ENCODE measurements at places on chromosomes 7 and 10. TPM values are rescaled to one million over a fixed set of nuclear protein-coding genes. Genes with fewer than 3 reads are reported as not detected.

DNA sequence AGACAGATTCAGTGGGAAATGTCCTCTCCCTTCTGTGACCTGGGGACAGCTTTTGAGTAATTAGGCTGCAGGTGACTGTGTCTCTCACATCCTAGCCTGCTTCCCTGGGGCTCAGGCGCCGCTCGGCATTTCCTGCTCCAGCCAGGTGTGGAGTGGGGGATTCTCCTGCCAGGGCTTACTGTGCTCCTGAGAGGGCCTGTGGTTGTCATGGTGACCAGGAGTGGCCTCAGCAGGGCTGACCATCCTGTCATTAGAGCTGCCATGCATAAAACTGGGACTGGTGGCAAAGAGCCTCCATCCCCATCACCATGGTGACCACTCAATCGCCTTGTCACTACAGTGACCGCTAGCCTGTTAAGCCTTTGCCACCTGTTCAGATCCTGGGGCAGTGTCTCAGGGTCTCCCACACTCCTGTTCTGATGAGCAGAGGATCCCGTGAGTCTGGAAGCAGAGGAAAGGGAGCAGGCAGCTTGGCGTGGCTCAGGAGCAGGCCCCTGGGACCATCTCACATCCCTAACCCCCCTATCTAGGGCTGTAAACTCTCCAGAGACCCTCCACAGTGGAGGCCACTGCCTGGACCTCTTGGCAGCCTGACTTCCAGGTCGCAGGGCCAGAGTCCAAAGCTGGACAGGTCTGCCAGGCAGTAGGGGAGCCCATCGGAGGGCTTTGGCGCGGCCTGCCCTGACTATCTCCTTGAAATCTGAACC is at the start of gene GCK:
TSS of gene GCK (minus strand) at position 154 of the 707 bp plus-strand sequence. CDS start 486 bp downstream, outside the sequence.
- no peak for DNase-seq
- H3K36me3 ChIP-seq = no peaks in the 10 kb centered on the region
- H3K4me3 ChIP-seq = peak within 1 kb of the TSS; percentile 32

- H3K27ac ChIP-seq = no peak overlapping the region
- H3K27me3 ChIP-seq = peaks cover 4% of the 10 kb centered on the region
- H3K4me3 ChIP-seq = no peak overlapping the region
- peaks cover 8% of the 10 kb centered on the region for H3K4me1 ChIP-seq
- DNase-seq = no peak
These were observed 310.4 kb downstream of the CTNNA3 start for GRCh38 chr10:67385566-67385965.

- peaks cover 2% of the 10 kb centered on the region for H3K27me3 ChIP-seq
- no peak for DNase-seq
- no peak overlapping the region for H3K27ac ChIP-seq
- no peak overlapping the region for H3K4me3 ChIP-seq
These were observed 31.8 kb upstream of the CARD11 start for GRCh38 chr7:3075441-3075840.

DNA sequence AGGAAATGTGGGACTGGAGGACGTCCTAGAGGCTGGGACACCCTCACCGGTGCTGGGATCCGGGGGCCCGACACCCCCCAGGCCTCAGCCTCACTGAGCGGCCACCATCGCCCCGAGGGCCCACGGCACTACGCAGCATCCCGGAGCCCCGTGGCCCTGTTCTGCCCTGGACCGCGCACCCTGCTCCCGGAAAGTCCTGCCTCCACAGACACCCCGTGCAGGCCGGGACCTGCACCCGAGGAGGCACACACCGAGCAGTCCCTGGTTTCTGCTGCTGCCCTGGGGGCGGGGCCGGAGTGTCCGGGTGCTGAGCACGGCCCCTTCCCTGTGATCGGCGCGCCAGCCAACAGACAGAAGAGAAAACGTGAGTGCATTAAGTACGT is 18.1 kb upstream of the KNDC1 start:
- H3K4me1 ChIP-seq = peaks cover 13% of the 10 kb centered on the region
- no peak for DNase-seq
- H3K27me3 ChIP-seq = peaks cover 26% of the 10 kb centered on the region
- H3K4me3 ChIP-seq = no peak overlapping the region
- no peaks in the 10 kb centered on the region for H3K36me3 ChIP-seq

DNA sequence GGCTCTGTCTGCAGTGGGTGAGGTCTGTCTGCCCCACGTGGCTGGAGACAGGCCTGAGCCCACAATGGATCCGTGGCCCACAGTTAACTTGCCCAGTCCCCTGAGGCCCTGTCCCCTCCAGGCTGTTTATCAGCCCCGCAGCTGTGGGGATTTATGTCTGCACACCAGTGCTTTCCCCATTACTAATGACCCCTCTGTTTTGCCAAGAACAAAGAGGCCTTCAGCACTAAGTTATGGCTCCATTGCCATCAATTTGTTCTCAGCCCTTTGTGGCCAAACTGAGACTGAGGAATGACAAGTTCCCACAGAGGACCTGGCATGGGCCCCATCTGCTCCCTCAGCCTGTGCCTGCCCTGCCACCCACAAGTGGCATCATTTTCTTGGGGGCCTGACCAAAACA is 138.2 kb downstream of the C10orf105 start:
- H3K27me3 ChIP-seq = peaks cover 6% of the 10 kb centered on the region

DNA sequence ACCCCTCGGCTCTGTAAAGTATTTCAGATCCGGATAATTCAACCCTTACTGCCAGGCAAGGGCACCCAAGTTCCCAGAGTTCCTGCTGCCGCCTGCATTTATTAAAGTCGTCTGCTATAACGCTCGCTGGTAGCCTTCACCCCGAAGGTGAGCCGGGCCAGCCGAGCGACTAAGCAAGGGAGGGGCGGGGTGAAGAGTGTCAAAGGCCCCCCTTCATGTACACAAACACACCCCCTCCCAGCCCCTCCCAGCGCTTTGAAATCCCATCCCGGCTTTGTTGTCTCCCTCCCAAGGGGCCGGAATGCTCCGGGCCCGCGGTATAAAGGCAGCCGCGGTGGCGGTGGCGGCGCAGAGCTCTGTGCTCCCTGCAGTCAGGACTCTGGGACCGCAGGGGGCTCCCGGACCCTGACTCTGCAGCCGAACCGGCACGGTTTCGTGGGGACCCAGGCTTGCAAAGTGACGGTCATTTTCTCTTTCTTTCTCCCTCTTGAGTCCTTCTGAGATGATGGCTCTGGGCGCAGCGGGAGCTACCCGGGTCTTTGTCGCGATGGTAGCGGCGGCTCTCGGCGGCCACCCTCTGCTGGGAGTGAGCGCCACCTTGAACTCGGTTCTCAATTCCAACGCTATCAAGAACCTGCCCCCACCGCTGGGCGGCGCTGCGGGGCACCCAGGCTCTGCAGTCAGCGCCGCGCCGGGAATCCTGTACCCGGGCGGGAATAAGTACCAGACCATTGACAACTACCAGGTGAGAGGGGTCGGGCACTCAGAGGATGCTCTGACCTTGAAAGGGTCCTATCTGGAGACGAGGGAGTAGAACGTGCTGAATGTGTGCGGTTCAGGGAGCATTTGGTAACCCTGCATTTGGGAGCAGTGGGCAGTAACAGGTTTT is at the start of gene DKK1:
TSS of gene DKK1 (plus strand) at position 349 of the 889 bp plus-strand sequence. CDS start at position 503, 154 bp downstream.
- peak within 1 kb of the TSS; percentile 50 for H3K27ac ChIP-seq
- H3K4me1 ChIP-seq = peaks cover 14% of the 10 kb centered on the region
- peak within 1 kb of the TSS; percentile 79 for H3K4me3 ChIP-seq

GRCh38 chr7:30617359-30617758 is 22.7 kb downstream of the GARS1 start:
- H3K4me1 ChIP-seq = no peaks in the 10 kb centered on the region
- no peak overlapping the region for H3K27ac ChIP-seq
- no peak for DNase-seq
- peaks cover 40% of the 10 kb centered on the region for H3K36me3 ChIP-seq
- H3K4me3 ChIP-seq = no peak overlapping the region

GRCh38 chr10:59843748-59844147 is 62.6 kb downstream of the CCDC6 start:
- DNase-seq = no peak
- H3K4me1 ChIP-seq = peaks cover 3% of the 10 kb centered on the region
- peaks cover 33% of the 10 kb centered on the region for H3K36me3 ChIP-seq
- no peaks in the 10 kb centered on the region for H3K27me3 ChIP-seq
- no peak overlapping the region for H3K27ac ChIP-seq

WBP1L gene
- 30.7 TPM for total RNA-seq

CASD1 gene
- 46.5 TPM for total RNA-seq

BTBD16 gene
- total RNA-seq = not detected

All from progenitor cell of endocrine pancreas (in vitro differentiated cells).